ENCODE measurements at places on chromosomes 12 and 14. TPM values are rescaled to one million over a fixed set of nuclear protein-coding genes. Genes with fewer than 3 reads are reported as not detected.

- no peak overlapping the region for H3K4me3 ChIP-seq
- H3K27me3 ChIP-seq = no peaks in the 10 kb centered on the region
- no peak for DNase-seq
- no peak overlapping the region for H3K27ac ChIP-seq
- H3K36me3 ChIP-seq = peaks cover 99% of the 10 kb centered on the region
Observed at GRCh38 chr12:111677186-111677585, 8.6 kb downstream of the BRAP start.

DNA sequence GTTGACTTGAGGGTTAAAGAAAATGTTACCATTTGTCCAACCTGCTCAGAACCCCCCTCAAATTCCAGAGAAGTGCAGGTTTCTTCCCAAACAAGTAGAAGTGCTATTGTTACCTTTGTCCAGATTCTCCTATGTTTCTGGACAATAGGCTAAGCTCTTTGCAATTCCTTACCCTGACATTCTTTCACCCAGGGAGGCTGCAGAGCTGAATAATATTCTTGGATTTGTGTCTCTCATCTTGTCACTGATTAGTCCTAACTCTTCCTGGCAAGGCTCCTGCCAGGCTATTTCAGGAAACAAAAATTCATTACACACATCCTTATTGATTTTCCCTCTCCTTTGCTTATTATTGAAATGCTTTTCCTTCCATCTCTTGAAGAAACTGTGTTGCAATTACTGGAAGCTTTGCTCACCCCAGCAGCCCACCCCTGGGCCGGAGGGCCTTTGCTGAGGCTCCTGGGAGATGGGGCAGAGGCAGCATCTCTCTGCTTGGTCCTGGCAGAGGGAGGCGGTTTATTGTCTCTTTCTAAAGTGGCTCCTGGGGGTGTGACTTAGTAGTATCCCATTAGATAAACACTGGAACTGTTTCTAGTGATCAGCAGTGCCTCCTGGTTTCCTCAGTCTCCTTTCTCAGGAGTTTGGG, 207.5 kb upstream of the PELI2 start:
- no peaks in the 10 kb centered on the region for H3K36me3 ChIP-seq
- H3K27me3 ChIP-seq = no peaks in the 10 kb centered on the region
- H3K4me3 ChIP-seq = no peak overlapping the region
- no peak overlapping the region for H3K27ac ChIP-seq
- peak; percentile 1 for DNase-seq

DNA sequence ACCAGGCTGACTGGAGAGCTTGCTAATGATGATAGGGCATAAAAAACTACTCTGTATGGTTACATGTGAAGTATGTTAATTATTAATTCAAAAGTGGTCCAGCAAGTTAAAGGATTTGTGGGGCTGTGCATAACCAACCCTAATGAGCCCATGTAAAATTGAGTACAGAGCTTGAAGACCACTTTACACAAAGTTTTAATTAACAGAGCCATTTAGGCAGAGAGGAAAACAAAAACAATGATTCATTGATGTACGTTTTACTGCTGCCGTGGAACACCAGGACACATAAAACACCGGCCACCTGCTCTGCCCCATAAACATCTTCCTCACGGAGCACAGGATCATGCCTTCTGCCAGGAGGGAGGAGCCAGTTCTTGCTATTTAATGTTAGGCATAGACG, 83.5 kb downstream of the RIMBP2 start:
- no peak overlapping the region for H3K4me3 ChIP-seq
- H3K4me1 ChIP-seq = no peaks in the 10 kb centered on the region
- no peaks in the 10 kb centered on the region for H3K36me3 ChIP-seq

DNA sequence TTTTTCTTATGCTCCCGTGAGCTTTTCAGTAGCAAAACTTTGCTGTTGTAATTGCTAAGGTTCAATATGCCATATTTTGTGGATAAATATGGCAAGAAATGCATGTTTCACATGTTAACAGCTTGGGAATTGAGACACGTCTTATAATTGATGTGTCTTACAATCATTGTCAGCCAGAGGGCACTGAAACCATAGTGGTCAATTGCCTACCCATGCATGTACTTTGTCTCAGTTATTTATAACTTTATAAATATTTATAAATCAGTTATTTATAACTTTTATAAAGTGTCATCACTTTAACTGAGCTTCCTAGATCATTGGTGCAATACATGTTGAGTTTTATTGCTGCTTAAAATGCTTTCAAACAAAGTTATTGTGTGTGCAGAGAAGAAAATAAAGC, 82.0 kb downstream of the CATSPERB start:
- H3K27me3 ChIP-seq = no peaks in the 10 kb centered on the region
- H3K36me3 ChIP-seq = no peaks in the 10 kb centered on the region
- no peak for DNase-seq
- no peak overlapping the region for H3K4me3 ChIP-seq

DNA sequence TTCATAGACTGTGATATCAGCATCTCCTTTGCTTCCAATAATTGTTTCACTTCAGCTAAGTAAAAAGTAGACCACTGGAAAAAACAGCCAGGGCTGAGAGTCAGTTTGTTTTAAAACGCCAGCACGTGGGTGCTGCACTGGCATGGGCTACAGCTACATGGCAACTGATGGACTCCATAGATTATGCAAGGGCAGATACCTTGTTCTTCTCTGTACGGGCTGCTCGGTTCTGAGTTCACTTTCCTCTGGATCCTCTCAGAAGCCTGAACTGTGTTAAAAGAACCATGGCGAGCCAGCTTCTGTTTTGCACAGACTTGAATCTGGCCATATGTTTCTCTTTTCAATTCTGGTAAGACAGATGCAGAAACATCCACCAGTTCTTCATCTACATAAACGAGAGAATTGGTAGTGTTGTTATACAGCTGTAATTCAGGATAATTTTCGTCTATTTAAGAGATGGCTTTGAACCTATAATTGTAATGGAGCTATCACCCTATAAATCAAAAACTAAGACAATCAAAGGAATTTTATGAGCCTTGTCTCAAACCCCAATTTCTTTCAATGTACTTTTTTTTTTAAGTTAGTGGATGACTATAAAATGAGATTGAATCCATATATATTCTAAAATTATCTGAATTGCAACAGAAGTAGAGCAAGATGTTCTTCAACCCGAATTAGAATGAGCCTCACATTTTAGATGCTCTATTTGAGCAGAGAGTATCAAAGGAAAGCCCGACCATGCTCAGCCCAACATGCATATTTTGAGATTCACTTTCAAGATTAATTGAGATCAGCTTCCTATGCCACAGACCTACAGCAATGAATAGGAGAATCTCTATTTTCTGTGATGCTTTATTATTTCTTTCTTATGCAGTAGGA, 31.5 kb downstream of the E2F7 start:
- no peaks in the 10 kb centered on the region for H3K4me1 ChIP-seq
- H3K4me3 ChIP-seq = no peak overlapping the region
- no peaks in the 10 kb centered on the region for H3K27me3 ChIP-seq
- H3K27ac ChIP-seq = no peak overlapping the region

DNA sequence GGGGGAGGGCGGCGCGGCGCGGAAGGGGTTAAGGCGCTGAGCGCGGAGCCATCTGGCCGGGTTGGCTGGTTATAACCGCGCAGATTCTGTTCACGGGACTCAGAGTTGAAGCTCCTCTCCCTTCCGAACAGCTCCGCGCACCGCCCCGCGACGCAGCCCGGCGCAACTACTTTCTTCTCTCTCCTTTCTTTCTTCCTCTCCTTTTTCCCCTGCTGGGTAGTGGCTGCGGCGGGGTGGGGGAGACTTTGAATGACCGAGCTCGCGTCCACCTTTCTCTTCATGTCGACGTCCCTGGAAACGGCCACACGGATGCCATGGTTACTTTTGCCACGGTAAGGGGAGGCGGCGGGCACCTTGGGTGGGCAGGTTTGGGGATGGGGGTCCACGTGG, at the start of gene NTF3:
Gene NTF3 (plus strand): TSS at position 98 of the 390 bp plus-strand sequence. CDS start 217 bp downstream, at position 315.
- peak within 1 kb of the TSS; percentile 38 for H3K4me3 ChIP-seq
- H3K4me1 ChIP-seq = peaks cover 31% of the 10 kb centered on the region
- no peaks in the 10 kb centered on the region for H3K36me3 ChIP-seq
- H3K27me3 ChIP-seq = peaks cover 42% of the 10 kb centered on the region
- no peak for DNase-seq

GRCh38 chr12:104740668-104741067, 217.4 kb downstream of the SLC41A2 start:
- H3K4me3 ChIP-seq = no peak overlapping the region
- H3K27me3 ChIP-seq = no peaks in the 10 kb centered on the region
- H3K4me1 ChIP-seq = peaks cover 61% of the 10 kb centered on the region
- H3K27ac ChIP-seq = peak overlapping the region; percentile 7
- H3K36me3 ChIP-seq = no peaks in the 10 kb centered on the region

DNA sequence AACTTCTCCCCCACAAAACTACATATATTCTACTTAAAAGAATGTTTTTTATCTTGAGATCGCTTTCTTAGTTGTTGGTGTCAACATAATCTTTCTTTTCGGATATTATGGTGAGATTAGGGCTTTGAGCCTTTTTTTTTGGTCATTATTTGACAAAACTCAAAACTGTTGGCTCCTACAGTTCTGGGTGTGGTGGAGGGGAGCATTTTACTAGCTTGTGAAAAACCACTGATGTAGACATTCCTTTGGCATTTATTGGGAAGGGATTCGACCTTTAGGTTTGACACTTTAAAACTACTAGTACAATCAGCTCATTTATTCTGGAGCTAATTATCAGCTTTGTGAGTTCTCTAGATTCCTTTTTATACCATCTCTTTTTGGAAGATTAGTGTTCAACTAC, 24.4 kb downstream of the MSRB3 start:
- no peak overlapping the region for H3K4me3 ChIP-seq
- no peak overlapping the region for H3K27ac ChIP-seq
- peaks cover 16% of the 10 kb centered on the region for H3K4me1 ChIP-seq
- no peaks in the 10 kb centered on the region for H3K36me3 ChIP-seq
- no peak for DNase-seq

DNA sequence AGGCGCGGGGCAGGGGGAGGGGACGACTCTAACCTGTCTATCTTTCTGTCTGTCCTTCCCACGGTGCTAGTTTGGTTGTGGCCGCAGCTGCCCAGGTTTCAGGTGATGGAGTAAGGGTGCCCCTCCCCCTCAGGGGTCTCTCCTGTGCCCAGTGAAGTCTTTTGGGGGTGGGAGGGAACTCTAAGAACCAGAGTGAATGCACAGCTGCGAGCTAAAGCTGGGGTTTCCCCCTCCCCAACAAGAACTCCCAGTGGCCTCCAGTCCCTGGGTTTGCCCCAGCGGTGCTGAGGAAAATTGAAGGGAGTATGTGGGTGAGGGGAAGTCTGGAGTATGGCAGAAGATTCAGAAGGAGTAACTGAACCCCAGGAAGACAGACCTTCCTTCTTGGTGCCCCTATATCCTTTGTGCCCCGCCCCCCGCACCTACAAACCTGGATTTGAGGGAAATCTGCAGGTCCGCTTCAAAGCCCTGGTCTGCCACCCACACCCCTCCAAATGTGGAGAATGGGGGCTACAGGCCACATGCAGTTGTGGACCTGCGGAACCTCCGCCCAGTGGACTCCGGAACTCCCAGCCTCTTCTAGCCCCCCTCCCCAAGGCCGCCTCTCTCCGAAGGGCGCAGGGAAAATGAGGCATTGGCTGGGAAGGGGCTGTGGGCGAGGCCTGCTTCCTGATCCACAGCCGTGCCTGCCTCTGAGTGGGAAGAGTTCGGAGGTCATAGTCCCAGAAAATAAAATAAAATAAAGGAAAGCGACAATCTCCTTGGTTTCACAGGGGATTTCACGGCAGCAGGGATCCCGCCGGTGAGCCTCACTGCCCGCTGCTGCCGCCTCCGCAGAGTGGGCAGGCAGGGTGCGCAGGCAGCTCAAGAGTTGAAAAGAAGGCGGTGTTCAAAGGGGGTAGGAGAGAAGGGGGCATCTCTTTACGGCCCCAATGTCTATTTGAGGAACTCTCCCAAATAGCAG, 3.4 kb upstream of the HOXC9 start:
- peak; percentile 35 for DNase-seq
- H3K36me3 ChIP-seq = no peaks in the 10 kb centered on the region
- peak overlapping the region; percentile 44 for H3K4me3 ChIP-seq
- H3K27me3 ChIP-seq = peaks cover 86% of the 10 kb centered on the region
- H3K4me1 ChIP-seq = peaks cover 37% of the 10 kb centered on the region
- no peak overlapping the region for H3K27ac ChIP-seq

GRCh38 chr12:23556661-23557060, 392.8 kb downstream of the SOX5 start:
- H3K36me3 ChIP-seq = no peaks in the 10 kb centered on the region
- no peak overlapping the region for H3K4me3 ChIP-seq
- H3K27me3 ChIP-seq = no peaks in the 10 kb centered on the region
- no peaks in the 10 kb centered on the region for H3K4me1 ChIP-seq
- DNase-seq = no peak
- no peak overlapping the region for H3K27ac ChIP-seq

- H3K4me1 ChIP-seq = peaks cover 40% of the 10 kb centered on the region
- H3K27ac ChIP-seq = peak overlapping the region; percentile 87
- no peaks in the 10 kb centered on the region for H3K36me3 ChIP-seq
- no peaks in the 10 kb centered on the region for H3K27me3 ChIP-seq
Observed at GRCh38 chr12:53096089-53096741, 1.3 kb upstream of the IGFBP6 start.

DNA sequence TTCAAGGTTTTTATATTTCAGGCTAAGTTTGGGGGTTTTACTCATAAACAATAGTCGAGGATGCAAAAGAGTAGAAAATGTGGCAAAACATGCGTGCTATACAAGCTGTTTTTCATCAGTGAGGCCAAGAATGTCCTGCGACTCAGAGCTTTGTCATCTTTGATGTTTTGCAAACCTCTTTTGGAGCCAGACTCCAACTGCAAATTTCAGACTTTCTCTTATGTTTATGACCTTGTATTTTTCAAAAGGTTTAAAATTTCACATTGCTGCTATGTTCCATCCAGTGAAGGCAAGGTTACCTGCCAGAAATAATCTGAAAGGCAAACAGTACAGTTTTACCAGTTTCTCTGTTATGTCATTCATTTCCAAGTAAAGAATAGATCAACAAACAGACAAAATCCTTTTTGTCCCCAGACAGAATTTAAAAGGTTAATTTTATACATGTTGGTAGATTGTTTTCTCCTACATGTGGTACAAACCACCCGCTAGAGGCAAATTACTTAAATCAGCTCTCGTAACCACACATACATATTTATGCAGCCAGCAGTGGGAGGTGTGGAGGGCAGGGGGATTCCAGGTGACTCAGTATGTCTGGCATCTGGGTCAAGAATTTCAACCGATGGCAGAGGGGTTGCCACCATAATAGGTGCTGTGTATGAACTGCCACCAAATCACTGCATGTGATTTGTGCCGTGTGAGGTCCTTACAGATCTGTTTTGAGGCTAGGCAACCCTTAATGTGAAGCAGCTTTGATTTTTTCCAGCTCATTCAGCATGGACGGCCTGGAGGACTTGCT, 119.8 kb upstream of the CPM start:
- H3K4me3 ChIP-seq = no peak overlapping the region
- H3K4me1 ChIP-seq = peaks cover 14% of the 10 kb centered on the region
- no peaks in the 10 kb centered on the region for H3K27me3 ChIP-seq

DNA sequence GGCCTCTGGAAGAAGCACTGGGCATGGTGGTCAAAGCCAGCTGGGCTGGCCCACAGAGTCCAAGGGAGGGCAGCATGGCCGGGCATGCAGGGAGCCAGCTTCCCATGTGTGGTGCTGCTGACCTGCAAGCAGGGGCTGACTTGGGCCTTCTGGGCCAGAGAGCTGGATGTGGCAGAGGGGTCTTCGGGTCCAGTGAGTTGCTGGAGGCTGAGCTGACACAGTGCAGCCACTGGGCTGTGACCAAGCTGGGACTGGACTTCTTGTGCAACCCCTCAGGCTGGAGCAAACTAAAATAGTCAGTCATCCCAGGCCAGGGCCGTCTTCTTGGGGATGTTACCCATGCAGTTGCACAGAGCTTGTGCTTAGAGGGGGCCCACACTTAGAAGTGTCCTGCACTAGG, 7.3 kb upstream of the RIN3 start:
- no peak for DNase-seq
- peaks cover 11% of the 10 kb centered on the region for H3K4me1 ChIP-seq
- H3K27ac ChIP-seq = no peak overlapping the region
- H3K27me3 ChIP-seq = no peaks in the 10 kb centered on the region

GMFB gene
- 72.4 TPM for total RNA-seq

ACOT6 gene
- not detected for total RNA-seq

KRT74 gene
- not detected for total RNA-seq

Measured in upper lobe of left lung (tissue), 6 donors.